ENCODE measurements at places on chromosomes 16 and 17.

DNA sequence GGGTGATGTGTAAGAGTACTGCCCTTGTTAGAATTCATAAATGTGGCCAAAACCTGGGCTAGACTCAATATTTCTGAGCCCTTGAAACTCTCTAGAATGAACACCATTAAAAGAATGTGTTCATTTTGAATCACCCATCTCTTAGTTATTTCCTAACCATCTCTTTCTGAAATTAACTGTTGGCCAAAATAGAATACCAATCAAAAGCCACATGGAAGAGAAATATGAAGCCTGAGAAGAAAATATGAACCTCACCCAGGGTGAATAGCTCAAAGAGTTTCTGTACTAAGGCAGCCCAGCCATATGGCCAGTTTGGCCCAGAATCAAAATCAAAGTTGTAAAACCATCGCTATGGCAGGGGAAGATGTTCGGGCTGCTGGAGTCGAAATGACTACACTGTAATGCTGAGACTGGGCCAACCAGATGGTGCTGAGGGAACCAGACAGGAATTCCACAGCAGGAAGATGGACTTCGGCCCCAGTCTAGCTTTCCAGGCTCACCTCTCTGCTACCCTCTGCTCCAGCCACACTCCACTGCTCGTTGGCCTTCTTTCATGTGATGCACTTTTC is 154.3 kb upstream of the ZFHX3 start:
- DNase-seq: no peak

DNA sequence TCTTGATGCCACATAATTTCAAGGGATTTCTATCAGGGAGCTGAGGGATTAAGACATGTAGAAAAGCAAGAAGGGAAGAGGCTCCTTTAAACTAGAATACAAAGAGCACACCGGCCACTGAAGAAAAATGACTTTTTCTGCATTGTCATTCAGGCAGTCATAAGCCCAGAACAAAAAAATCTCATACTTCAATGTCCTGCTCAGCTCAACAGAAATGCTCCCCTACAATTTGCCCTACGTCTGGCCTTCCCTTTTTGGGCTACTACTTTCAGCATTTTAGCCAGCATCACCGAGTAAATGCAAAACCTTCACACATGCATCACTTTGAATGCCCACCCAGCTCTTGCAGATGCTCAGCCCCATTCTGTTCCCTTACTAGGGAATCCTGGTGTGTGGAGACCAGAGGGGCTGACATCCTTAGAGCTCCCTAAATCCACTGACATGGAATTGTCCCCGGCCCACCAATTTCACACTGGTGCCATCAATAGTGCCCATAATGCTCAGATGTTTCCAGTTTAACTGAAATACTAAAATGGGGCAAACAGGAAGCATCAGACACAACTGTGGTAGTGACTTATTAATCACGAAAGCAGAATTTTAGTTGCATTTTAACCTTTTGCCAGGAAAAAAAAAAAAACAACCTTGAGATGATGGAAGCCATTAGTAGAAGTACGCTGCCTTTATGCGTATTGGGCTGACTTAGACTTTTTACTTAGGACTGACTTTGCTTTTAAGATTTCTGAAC is 2.7 kb downstream of the MAP3K14 start:
- DNase-seq: peak; percentile 31

DNA sequence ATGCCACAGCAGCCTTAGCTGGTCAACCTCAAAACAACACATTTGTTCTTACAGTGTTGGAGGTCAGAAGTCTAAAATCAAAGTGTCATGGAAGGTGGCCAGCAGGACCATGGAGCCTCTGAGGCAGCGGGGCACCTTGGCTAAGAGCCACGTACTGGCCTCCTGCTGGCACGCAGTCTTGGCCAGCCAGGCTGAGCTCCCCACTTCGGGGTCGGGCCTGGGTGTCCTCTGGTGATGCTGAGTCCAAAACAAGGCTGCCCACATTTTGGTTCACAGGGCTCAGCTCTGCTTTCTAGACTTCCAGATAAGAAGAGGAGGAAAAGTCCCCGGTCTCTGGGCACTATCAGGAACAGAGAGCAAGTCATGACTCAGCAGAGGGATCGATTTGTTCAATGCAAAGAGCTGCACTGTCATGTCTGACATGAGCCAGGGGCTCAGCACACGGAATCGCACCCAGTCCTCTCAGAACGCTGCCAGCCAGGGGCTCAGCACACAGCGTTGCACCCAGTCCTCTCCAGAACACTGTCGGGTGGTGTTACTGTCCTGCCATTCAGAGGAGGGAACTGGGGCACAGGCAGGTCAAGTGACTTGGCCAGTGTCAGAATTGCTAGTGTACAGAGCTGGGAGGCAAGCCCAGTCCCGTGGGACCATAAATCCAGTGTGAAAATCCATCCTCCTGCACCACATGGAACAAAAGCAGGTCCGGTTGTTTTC is 2.5 kb downstream of the LGALS9 start:
- DNase-seq: no peak

DNA sequence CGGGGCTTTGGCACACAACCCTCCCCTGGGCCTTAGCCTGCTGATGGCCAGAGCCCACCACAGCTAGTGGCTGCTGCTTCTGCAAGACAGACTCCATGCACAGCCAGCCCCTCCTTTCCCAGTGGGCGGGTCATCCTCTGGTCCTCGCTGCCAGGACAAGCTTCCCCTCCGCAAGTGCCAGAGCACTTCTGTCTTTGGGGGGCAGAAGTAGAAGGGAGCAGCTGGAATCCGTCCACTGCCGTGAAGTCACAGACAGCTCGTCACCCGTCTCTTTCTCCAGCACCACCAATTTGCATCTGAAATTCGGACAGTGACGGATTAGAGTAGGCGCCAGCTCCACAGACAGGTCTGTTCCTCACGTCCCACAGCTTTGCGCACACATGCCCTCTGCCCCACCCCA is 31.3 kb upstream of the NAT9 start:
- no peak for DNase-seq

DNA sequence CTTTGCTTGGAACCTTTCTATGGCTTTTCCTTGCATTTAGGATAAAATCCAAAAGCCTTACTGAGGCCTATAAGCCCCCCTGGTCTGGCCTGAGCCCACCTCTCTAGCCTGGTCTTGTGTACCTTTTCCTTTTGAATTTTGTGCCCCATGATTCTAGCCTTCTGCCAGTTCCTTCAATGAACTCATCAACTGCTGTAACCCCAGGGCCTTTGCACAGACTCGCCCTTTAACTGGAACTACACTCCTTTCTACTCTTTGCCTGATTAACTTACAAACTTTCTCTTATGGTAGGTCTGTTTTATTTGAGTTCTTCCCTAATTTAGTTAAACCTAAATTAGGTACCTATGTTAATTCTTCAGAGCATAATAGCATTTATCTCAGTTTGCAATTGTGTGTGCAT is 24.2 kb downstream of the GJD3 start:
- DNase-seq: no peak

- peak; percentile 3 for DNase-seq
Measured at GRCh38 chr17:45784293-45784740, at the start of gene CRHR1. CRHR1 (plus strand) TSS chr17:45784320; CDS start chr17:45784545, 225 bp downstream.

DNA sequence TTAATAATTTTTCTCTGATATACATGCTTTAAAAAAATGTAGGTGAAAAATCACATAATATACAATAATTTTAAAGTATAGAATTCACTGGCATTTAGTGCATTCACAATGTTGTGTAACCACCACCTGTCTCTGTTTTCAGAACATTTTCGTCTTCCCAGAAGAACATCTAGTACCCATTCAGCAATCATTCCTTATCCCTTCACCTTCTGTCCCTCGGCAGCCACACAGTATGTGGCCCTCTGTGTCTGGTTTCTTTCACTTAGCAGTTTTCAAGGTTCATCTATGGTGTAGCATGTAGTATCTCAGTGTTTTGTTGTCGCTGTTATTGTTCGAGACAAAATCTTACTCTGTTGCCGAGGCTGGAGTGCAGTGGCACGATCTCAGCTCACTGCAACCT is 33.6 kb downstream of the PRPSAP2 start:
- no peak for DNase-seq

DNA sequence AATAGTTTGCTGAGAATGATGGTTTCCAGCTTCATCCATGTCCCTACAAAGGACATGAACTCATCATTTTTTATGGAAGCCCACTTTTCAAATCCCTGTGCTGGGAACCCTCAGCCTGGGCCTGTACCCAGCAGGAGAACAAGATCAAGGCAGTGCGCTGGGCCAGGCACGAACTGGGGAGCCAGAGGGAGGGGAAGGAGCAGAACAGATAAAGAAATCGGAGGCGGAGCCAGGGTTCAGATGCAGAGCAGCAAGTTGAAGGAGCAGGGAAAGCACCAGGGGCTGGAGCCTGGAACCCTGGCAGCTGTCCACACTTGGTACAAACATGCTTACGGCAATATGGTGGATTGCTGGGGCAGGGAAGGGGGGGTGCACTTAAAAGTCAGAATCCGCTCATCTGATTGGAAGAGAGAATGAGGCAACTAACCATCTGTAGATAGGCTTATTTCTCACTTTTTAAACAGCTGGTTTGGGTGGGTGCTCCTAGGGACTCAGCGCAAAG is 107.5 kb downstream of the NOG start:
- no peak for DNase-seq

- DNase-seq: peak; percentile 41
Measured at GRCh38 chr16:30010844-30011713, at the start of gene DOC2A. DOC2A (minus strand) TSS chr16:30011027; CDS start chr16:30010222, 805 bp downstream.

- no peak for DNase-seq
Measured at GRCh38 chr17:73947281-73947965, 256.1 kb upstream of the RPL38 start.

DNA sequence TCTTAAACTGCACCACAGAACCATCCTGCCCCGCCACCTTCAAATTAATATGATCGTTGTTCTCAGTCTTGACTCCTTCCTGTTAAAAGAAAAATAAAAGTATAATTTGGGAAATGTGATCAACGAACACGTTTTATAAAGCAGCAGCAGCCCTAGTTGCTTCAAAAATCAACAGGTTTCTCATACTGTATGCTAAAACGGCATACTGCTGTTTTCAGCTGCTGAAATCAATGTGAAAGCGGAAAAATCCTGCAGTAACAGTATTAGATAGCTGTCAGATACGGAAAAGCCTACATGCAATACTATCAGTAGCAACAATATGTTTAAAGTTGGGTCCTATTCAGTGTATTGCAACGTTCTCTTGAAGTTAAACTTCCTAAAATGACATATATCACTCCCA is 1.6 kb downstream of the SUMO2 start:
- no peak for DNase-seq

- DNase-seq: no peak
Measured at GRCh38 chr17:81160747-81161453, 4.4 kb upstream of the PVALEF start.

- peak; percentile 61 for DNase-seq
Measured at GRCh38 chr17:75404731-75405364, 630 bp downstream of the GRB2 start.

DNA sequence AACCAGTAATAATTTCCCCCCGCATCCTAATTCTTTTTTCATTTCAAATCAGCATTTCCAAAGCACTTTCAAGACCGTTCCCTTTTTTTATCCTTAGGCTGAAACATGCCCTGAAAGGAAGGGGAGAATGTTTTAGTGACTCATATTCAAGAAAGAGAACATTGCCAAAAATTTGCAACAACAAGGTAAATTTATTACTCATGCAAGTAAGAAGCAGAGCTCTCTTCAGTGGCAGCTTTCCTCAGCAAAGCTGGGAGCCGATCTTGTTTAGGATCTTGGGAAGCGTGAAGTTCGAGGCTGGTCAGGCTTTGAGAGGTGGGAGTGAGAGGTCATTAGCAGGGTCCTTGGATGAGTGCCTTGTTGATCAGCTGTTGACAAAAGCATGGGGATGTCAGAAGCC is 129.5 kb downstream of the PRKCA start:
- DNase-seq: no peak

DNA sequence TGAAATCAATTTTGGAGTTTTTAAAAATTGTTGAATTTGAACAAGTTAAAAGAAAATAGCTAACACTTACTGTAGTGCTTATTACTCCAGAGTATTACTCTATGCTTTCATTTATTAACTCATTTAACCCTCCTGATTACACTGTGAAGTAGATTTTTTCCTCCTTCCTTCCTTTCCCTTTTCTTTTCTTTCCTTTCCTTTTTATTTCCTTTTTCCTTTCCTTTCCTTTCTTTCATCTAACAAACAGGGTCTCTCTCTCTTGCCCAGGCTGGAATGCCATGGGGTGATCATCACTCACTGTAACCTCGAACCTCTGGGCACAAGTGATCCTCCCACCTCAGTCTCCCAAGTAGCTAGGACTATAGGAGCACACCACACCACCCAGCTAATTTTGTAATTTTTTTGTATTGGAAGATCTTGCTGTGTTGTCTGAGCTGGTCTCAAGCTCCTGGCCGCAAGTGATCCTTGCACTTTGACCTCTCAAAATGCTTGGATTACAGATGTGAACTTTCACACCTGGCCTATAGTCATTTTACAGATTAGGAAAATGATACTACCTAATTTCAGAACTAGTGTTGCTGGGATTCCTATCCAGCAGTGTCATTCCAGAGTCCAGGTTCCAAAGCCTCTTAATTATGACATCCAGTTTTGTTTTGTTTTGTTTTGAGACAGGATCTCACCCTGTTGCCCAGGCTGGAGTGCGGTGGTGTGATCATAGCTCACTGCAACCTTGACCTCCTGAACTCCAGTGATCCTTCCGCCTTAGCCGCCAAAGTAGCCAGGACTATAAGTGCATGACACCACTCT is 59.9 kb downstream of the TAOK1 start:
- no peak for DNase-seq

DNA sequence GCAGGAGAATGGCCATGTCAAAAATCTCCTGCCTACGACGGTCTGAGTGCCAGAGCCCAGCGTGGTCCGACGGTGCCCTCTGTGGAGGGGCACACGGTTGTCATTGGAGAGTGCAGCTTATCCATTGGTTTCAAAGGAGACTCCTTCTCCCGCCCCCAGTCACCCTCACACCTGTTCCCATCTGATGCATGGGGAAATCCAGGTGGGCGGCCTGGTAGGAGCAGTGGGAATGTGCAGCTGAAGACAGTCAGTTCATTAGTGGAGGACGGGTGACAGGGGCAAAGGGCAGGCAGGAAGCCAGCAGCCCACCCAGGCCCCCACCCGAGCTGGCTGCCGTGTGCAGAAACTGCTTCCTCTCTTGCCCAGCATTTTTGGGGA is 162.3 kb downstream of the IRF8 start:
- DNase-seq: no peak

Data from activated naive CD4-positive, alpha-beta T cell treated with Interleukin-2 at 50 U/mL for 16 hours (primary cell).